ENCODE measurements at places on chromosomes 16 and 17.

DNA sequence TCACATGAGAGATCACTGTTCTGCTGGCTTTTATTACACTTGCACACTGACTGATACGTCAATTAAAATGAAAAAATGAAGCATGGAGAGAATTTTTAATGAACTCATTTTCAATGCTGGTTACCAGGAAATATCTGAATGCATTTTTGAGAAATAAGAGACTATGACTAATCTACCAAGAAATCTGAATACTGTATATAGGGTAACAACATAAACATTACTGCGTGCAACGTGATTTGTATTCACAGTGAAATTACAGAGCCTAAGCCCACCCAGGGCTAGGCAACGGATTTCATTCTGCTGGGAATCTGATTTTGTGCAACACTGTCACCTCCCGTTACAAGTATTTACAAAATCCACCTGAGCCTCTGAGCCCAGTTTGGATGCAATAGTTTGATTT lies 23.8 kb upstream of the LCMT1 start:
- no peak overlapping the region for H3K27ac ChIP-seq
- H3K36me3 ChIP-seq, result no peaks in the 10 kb centered on the region
- peaks cover under 1% of the 10 kb centered on the region for H3K4me1 ChIP-seq
- no peak overlapping the region for H3K4me3 ChIP-seq

DNA sequence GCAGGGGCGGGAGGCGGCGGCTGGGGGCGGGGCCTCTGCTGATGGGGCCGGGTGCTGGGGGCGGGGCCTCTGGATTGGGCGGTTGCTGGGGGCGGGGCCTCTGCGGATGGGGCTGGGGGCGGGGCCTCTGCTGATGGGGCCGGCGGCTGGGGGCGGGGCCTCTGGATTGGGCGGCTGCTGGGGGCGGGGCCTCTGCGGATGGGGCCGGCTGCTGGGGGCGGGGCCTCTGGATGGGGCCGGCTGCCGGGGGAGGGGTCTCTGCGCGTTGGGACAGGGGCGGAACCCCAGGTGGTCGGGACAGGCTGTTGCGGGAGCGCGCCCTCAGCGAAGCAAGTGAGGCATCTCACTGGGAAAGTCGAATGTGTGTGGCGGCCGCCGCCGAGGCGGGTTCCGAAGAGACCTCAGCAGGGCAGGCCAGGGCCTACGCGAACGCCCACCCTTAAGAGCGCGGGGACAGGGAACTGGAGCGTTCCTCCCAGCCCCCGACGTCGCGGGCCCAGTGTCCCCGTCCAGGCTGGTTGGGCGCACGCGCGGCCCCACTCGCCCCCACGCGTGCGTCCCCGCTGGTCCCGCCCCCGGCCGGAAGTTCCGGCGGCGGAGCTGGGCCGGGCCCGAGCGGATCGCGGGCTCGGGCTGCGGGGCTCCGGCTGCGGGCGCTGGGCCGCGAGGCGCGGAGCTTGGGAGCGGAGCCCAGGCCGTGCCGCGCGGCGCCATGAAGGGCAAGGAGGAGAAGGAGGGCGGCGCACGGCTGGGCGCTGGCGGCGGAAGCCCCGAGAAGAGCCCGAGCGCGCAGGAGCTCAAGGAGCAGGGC lies at the start of gene STUB1:
Gene STUB1, plus strand, starts transcription at position 597 of the 811 bp plus-strand sequence. Its CDS starts 116 bp downstream, at position 713.
- H3K27ac ChIP-seq, result peak within 1 kb of the TSS; percentile 41
- peaks cover 6% of the 10 kb centered on the region for H3K27me3 ChIP-seq
- H3K4me3 ChIP-seq, result peak within 1 kb of the TSS; percentile 76
- peaks cover 18% of the 10 kb centered on the region for H3K36me3 ChIP-seq
- H3K4me1 ChIP-seq, result peaks cover 73% of the 10 kb centered on the region
- DNase-seq, result peak; percentile 83

- H3K36me3 ChIP-seq, result peaks cover 50% of the 10 kb centered on the region
- H3K4me1 ChIP-seq, result no peaks in the 10 kb centered on the region
- H3K27me3 ChIP-seq, result no peaks in the 10 kb centered on the region
- H3K27ac ChIP-seq, result no peak overlapping the region
- DNase-seq, result no peak
- H3K4me3 ChIP-seq, result no peak overlapping the region
Observed at GRCh38 chr16:57153841-57154240, 32.0 kb downstream of the PSME3IP1 start.

GRCh38 chr16:74073456-74073855 lies 223.2 kb upstream of the PSMD7 start:
- H3K4me1 ChIP-seq, result no peaks in the 10 kb centered on the region
- DNase-seq, result no peak
- H3K4me3 ChIP-seq, result no peak overlapping the region
- H3K27me3 ChIP-seq, result no peaks in the 10 kb centered on the region

GRCh38 chr16:26795184-26795583 lies 271.5 kb upstream of the C16orf82 start:
- H3K27me3 ChIP-seq, result peaks cover 2% of the 10 kb centered on the region
- no peak overlapping the region for H3K4me3 ChIP-seq
- H3K36me3 ChIP-seq, result no peaks in the 10 kb centered on the region
- no peak overlapping the region for H3K27ac ChIP-seq
- DNase-seq, result no peak

DNA sequence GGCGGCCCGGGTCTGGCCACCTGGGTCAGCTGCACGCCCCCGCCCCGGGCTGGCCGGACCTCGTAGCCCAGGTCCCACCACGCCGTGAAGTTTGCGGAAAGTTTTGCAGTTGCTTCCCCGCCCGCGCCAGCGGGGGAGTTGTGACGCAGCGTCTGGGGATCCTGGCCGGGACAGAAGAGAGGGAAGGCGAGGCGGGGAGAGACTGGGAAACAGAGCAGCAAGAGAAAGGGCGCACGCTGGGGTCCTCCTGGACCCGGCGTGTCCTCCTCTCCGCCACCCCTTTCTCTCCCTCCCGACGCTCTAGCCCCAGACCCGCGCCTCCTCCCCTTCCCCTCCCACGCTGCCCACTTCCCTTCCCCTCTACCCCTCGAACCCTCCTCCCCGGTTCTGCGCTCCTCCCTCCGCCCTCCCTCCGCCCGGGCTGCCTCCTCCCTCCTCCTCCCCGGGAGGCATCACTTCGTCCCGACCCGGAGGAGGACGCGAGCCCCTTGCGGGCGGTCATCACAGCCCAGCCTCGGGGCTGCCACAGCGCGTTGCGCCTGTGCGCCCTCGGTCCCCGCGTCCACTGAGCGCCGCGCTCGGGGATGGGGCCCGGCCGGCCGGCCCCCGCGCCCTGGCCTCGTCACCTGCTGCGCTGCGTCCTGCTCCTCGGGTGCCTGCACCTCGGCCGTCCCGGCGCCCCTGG lies at the start of gene MRC2:
Gene MRC2, plus strand, starts transcription at position 452 of the 685 bp plus-strand sequence. Its CDS starts 133 bp downstream, at position 585.
- DNase-seq, result no peak
- peaks cover 13% of the 10 kb centered on the region for H3K27me3 ChIP-seq
- peak within 1 kb of the TSS; percentile 55 for H3K4me3 ChIP-seq
- no peak within 1 kb of the TSS for H3K27ac ChIP-seq
- H3K36me3 ChIP-seq, result no peaks in the 10 kb centered on the region

DNA sequence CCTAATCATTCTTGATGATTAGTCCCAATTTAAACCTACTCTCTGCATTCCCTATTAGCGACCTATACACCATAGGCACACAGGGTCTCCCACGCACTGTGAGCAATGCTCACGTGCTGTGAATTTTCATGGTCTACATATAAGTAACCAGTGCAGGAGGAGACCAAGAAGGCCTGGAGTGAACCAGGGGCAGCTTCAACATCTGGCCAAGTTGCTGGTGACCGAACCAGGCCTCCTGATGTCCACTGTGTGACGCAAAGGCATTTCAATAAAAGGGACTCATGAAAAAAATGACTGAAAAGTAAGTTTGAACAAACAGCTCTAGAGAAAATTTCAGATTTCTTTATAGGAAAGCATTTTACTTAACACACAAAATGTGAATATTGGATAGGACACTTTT lies 107.0 kb downstream of the ZFHX3 start:
- H3K4me3 ChIP-seq, result no peak overlapping the region
- no peaks in the 10 kb centered on the region for H3K4me1 ChIP-seq

DNA sequence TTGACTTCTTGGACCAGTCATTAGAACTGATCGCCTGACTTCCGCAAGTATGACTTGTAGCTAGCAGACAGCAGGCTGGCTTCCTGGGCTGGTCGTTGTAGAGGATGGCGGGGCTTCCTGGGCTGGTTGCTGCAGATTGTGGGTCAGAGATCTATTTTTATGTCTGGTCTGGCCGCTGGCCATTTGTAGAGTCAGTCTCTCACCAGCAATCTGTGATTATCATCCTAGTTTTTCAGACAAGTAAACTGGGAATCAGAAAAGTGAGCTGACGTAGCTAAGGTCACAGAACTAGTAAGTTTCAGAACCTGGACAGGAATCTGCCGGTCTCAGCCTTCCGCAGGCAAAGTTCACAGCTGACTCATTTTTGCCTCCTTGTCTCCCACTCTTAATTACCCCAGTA lies 19.1 kb downstream of the GPR142 start:
- no peaks in the 10 kb centered on the region for H3K36me3 ChIP-seq
- H3K4me1 ChIP-seq, result no peaks in the 10 kb centered on the region
- H3K27me3 ChIP-seq, result no peaks in the 10 kb centered on the region
- no peak overlapping the region for H3K4me3 ChIP-seq

- H3K36me3 ChIP-seq, result no peaks in the 10 kb centered on the region
- no peak overlapping the region for H3K27ac ChIP-seq
- H3K4me3 ChIP-seq, result no peak overlapping the region
- no peaks in the 10 kb centered on the region for H3K4me1 ChIP-seq
Observed at GRCh38 chr17:13522749-13523148, 79.0 kb downstream of the HS3ST3A1 start.

DNA sequence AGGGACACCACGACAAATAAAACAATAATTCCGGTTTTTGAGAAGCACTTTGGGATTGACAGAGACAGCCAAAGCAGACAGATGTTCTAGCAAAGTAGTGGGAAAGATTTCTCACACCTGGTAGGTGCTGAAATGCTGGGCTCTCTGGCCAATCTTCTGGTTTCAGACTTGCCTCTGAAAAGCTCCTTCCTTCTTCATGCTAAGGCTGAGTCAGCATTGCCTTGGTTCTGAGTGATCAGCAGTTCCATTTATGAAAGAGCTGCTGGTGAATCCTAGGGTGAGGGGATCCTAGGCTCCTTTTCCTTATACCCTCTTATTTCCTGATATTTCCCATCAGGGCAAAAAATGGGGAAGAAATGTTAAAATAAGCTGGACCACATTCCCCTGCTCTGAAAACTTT lies 268.7 kb upstream of the SALL1 start:
- H3K4me3 ChIP-seq, result no peak overlapping the region
- H3K27ac ChIP-seq, result no peak overlapping the region
- no peaks in the 10 kb centered on the region for H3K4me1 ChIP-seq
- H3K27me3 ChIP-seq, result no peaks in the 10 kb centered on the region
- no peak for DNase-seq

GRCh38 chr16:53183442-53183841 lies 128.7 kb downstream of the CHD9 start:
- DNase-seq, result no peak
- no peak overlapping the region for H3K4me3 ChIP-seq
- H3K27ac ChIP-seq, result no peak overlapping the region
- no peaks in the 10 kb centered on the region for H3K27me3 ChIP-seq

- no peak overlapping the region for H3K4me3 ChIP-seq
- H3K27ac ChIP-seq, result no peak overlapping the region
- no peaks in the 10 kb centered on the region for H3K27me3 ChIP-seq
- no peaks in the 10 kb centered on the region for H3K4me1 ChIP-seq
Observed at GRCh38 chr16:47511882-47512281, 50.8 kb downstream of the PHKB start.

DNA sequence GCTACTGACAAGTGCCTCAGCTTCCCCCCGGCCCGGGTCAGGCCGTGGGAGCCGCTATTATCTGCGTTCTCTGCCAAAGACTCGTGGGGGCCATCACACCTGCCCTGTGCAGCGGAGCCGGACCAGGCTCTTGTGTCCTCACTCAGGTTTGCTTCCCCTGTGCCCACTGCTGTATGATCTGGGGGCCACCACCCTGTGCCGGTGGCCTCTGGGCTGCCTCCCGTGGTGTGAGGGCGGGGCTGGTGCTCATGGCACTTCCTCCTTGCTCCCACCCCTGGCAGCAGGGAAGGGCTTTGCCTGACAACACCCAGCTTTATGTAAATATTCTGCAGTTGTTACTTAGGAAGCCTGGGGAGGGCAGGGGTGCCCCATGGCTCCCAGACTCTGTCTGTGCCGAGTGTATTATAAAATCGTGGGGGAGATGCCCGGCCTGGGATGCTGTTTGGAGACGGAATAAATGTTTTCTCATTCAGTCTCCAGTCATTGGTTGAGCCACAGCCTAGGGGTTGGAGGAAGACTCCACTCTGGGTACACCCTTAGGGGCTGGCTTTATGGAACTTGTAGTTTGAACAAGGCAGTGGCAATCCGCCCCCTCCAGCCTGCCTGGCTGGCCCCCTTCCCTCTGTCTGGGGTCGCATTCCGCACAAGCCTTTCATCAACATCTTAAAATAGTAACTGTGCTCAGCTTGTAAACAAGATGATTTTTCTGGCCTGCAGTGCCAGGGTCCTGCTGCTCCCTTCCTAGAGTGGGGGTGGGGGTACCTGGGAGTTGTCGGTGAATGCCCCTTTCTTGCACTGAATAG lies 4.1 kb downstream of the SYNGR2 start:
- peak overlapping the region; percentile 60 for H3K27ac ChIP-seq
- no peak for DNase-seq
- H3K4me3 ChIP-seq, result no peak overlapping the region
- H3K4me1 ChIP-seq, result peaks cover 87% of the 10 kb centered on the region
- H3K27me3 ChIP-seq, result no peaks in the 10 kb centered on the region
- H3K36me3 ChIP-seq, result peaks cover 22% of the 10 kb centered on the region

DNA sequence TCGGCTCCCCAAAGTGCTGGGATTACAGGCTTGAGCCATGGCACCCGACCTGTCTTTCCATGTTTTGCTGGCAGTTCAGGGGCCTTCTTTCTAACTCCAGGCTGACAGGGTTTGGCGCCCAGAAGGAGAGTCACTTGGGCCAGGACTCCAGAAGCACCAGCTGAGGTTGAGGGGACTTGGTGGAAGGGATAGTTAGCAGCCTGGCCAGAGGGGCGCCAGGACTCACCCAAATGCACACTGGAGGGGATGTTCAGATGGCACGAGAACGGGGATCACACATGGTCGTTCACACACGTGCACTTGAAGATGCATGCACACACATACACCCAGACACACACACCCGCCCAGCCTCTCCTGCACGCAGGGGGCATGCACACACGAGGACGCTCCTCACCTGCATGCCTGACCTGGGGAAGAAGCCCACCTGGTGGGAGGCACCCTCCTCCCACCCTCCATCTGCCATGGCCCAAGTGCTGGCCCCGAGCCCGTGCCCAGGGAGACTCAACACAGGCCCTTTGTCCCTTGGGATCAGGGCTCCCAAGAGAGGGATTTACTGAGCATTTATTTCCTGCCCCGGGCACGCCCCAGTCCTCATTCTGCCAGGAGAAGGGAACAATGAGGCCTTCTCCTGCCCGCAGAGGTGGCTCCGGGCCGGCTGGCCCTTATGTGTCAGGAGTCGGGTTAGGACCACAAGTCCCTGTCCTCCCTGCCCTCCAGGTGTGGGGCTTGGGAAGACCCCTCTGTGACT lies 2.3 kb upstream of the PRSS21 start:
- H3K27me3 ChIP-seq, result peaks cover 8% of the 10 kb centered on the region
- H3K4me3 ChIP-seq, result no peak overlapping the region
- DNase-seq, result no peak
- H3K36me3 ChIP-seq, result no peaks in the 10 kb centered on the region
- no peak overlapping the region for H3K27ac ChIP-seq

DNA sequence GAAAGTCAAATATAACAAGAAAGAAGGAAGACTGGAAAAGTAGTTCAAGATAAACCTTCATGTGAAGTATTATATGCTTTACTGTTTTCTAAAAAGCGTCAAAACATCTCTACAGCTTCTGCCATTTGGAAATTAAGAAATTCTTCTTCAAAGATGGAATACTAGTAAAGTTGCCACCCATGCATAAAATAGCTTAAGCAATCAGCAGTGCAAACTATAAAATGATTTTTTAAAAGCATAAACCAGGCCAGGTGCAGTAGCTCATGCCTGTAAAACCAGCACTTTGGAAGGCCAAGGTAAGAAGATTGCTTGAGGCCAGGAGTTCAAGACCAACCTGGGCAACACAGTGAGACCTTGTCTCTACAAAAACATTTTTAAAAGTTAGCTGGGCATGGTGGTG lies 68.2 kb downstream of the USP32 start:
- H3K36me3 ChIP-seq, result peaks cover 3% of the 10 kb centered on the region
- no peaks in the 10 kb centered on the region for H3K27me3 ChIP-seq
- no peak overlapping the region for H3K4me3 ChIP-seq

Data from CD4-positive, alpha-beta T cell (primary cell).